Right renal cortex interstitium (tissue), 3 donors: ENCODE measurements at places on chromosomes 1 and 21. TPM values are rescaled to one million over a fixed set of nuclear protein-coding genes. Genes with fewer than 3 reads are reported as not detected.

MAB21L3 gene
- polyA plus RNA-seq = 1.1 TPM

OR14K1 gene
- not detected for polyA plus RNA-seq

TTC24 gene
- polyA plus RNA-seq = 1.2 TPM

KRTAP10-12 gene
- not detected for polyA plus RNA-seq

DNA sequence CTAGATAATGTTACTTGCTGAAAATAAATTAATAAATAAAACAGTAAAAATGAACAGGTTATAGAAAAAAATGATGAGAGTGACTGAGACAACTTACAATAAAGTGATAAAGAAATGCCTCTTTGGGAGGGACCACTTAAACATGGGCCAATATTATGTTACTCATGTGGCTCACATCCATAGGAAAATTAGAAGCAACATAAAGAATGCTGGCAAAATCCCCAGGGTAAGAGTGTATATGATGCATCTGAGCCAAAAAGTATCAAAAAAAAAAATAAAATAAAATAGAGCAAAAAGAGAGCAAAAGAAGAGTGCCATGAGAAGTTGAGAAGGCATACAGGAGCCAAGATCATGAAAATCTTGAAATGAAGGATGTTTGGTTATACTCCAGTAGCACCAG is 818.0 kb downstream of the LTN1 start:
- no peak for DNase-seq

GRCh38 chr1:155989242-155990004 is 11.1 kb upstream of the ARHGEF2 start:
- no peak for DNase-seq
